Mesothelial cell of epicardium (in vitro differentiated cells): ENCODE measurements at places on chromosomes 2 and 18.

GRCh38 chr2:191571163-191571769, 106.7 kb upstream of the NABP1 start:
- no peak for DNase-seq

- DNase-seq = no peak
These were observed 50.4 kb downstream of the SLC4A1AP start for GRCh38 chr2:27714053-27714452.

DNA sequence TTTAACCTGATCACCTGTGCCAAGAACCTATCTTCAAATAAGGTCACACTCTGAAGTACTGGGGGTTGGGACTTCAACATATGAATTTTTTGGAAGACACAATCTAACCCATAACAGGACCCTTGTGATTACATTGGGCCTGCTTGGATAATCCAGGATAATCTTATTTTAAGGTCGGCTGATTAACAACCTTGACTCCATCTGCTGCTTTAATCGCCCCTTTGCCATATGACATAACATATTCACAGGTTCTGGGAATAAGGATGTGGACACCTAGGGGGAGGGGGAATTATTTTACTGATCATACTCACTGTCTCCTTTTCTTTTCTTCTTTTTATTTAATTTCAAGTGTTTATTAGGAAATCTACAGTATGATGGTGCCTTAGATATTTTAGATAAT, 34.8 kb downstream of the CDH20 start:
- no peak for DNase-seq

- DNase-seq = no peak
These were observed 2.0 kb downstream of the TMEM163 start for GRCh38 chr2:134716721-134717243.

DNA sequence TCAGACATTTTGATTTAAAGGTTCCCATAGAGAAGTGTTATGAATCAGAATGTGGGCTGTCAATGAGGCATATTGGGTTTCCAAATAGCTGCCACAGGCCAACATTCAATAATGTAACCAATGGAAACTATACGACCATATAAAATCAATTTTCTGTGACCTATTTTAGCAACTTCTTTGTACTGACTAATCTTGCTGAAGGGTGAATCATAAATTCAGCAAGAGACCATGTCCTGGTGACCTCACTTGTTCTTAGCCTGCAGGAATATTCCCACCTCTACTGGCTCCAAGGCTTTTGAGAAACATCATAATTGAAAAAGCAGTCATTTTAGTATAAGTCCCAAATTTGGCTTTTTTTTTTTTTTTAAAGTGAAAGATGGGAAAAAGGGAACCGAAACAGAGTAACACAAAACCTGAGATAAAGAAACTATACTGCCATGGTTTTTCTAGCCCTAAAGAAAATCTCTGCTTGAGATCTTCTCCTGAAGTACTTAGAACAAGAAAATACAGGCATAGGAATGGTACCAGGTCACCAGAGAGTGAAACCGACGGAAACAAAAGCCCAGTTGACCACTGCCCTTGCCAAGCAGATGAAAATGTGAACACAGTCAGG, 32.1 kb downstream of the PLEKHM3 start:
- DNase-seq = no peak

GRCh38 chr2:110655701-110656100, 22.2 kb downstream of the BUB1 start:
- DNase-seq = no peak

DNA sequence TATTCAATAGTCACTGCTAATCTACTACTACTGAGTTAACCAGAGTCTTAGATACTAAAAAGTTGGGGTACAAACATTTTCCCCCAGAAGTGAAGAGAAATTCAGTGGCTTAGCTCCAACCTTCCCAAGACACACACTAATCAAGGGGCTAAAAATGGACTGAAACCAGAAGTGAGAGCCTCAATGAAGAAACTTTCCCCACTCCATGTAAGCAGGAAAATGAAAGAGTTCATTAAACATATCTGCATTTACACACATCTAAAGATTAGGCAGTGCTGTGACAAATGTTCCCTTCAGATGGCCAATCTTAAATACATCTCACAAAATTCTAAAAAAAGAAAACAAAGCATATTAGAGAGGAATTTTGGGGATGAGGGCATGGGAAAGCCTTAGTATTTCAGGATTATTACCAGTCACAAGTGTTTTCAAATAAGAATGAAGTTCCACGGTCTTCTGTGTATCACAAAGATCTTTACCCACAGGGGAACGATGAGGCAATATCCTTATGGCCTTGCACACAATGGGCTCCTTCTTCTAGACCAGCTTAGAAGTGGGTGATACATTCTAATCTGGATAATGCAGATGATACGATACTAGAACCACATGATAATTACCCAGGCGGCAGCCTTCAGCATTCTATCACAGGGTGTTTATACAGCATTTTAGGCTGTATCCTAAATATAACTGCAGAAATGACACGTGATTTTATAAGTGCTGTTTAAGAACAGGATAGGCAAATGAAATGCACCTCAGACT, 17.1 kb downstream of the ANKRD44 start:
- no peak for DNase-seq

DNA sequence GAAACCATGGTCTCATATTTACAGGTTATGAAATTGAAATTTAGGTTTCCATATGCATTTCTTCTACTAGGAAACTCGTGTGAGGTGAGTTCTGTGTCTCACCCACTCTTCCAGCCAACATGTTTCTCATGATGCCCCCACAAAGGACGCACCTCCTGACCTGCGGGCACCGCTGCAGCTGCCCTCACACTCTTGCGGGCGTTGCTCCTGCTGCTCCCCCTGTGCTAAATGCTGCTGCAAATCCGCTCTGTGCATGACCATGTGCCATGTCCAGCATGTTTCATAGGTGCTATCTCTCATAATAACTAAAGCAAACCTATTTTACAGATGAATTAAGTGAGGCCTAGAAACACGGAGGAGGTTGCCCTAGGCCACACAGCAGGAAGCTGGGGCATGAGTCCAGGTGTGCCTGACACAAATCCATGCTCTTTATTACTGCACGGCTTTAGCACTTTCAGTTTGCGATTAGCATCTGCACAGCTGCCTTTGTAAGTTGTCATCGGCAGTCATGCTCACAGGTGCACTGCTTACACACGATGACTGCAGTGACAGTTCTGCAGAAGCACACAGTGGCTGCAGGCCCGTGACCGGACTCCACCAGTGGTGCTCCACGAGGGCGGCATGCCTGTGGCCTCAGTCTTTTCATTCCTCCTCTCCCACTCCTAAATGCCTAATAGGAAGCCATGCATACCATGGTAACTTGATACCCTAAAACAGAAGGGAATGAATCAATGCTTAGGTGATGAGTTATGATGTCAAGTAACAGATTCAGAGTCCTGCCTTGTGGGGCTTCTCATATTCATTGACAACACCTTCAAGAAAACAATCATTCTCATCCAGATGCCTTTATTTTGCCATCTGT, 14.9 kb upstream of the GALR1 start:
- no peak for DNase-seq

- DNase-seq = no peak
These were observed 27.6 kb upstream of the NEMP2 start for GRCh38 chr2:190562121-190562520.

GRCh38 chr2:203928849-203929248, 7.7 kb upstream of the ICOS start:
- no peak for DNase-seq

DNA sequence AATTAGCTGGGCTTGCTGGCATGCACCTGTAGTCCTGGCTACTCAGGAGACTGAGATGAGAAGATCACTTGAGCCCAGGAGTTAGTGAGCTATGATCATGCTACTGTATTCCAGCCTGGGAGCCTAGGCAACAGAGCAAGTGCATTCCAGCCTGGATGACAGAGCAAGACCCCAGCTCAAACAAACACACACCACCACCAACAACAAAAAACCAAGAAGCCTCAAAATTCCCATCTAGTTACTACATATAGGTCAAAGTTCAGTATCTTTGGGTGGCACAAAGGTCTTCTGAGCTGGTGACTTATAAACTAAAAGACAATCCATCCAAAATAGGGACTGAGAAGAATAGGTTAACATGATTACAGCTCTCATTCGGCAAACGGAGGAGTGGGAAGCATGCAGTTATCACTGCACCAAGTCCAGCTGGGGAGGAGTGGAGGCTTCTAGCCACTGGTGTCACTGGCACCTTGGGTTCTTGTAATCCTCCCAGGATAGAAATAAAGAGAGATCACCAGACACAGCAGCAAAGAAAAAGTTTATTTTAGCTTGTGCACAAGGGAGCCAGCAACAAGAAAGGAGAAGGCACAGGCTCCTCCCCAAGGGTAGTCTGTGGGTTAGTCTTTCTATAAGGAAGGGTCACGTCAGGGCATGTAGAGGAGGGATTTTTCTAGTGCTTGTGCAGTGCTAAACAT, 57.4 kb downstream of the SH2D6 start:
- no peak for DNase-seq

- no peak for DNase-seq
These were observed 233.7 kb downstream of the PRKCE start for GRCh38 chr2:45885171-45885621.

DNA sequence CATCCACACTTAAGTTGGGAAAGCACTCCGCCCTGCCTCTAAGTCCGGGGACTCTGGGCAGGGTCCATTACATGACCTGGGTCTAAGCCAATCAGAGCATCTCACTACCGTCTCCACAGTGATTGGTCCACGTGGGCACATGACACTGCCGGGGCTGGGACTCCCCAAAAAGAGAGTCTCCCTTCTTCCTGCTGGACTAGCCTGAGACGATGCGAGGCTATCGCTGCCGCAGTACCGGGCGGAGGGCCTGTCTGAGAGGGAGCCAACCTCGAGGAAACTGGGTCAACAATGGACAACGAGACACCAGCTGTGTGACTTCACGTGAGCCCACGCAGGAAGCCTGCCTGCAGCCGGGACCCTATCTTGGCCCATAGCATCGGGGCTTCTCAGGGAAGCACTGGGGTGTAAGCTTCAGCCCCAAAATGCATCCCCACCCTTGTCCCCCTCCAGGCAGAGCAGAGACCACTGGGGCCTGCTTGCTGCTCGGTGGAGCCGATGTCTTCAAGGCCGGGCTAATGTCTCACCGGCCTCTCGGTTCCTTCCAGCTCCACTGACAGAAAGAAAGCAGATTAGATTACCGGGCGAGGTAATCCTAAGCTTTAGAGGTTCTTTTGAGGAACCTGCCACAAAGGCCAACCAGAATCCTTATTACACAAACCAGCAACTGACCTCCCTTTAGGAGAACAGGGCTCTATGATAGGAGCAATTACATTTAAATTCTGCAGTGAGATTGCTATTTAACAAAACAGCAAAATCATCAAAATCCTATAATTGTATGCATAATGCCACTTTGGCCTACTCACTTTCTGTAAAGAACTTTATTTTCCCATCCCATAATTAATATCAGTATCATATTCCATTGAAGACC, 21.3 kb upstream of the COPS8 start:
- no peak for DNase-seq

- peak; percentile 23 for DNase-seq
These were observed 493 bp downstream of the FN1 start for GRCh38 chr2:215435280-215435869.

- DNase-seq = no peak
These were observed 12.1 kb upstream of the ITGA6 start for GRCh38 chr2:172415157-172415864.

DNA sequence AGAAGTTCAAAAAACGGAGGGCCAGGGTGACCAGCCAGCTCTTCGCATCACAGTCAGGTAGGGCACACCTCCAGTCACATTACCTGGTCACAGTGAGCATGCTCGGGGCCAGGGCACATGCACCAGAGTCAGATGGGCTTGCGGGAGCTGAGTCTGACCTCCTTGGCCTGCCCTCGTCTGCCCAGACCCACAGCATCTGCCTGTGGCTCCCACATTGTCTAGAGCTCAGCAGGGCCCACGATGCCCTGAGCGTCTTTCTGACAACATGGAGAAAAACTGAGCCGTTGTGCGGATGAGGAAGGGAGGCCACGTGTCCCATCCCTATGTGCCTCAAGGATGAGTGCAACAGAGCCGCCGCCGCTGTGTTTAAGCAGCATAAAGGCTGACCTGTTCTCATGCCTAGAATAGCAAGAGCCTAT, 37.6 kb downstream of the CRACDL start:
- peak; percentile 27 for DNase-seq

DNA sequence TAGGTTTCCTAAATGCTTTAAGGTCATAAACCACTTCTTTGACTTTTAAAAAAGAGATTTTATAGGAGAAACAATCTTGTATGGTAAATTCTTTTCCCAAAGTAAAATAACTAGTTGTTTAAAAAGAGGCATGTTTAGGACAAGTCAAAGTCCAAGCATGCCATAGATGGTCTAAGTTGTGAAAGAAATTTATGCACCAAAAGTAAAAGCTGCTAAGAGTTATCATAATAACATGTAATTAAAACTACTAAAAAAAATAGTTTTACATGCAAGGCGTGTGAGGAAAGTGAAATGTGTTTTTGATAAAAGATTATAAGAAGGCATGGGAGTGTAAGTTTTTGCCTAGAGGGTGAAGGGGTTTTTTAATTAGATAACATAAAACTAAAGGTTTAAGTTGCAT, 22.5 kb downstream of the FAM210A start:
- DNase-seq = no peak

- DNase-seq = no peak
These were observed 8.9 kb upstream of the PGAP1 start for GRCh38 chr2:196935432-196935831.

- no peak for DNase-seq
These were observed 468.3 kb upstream of the GYPC start for GRCh38 chr2:126187668-126188067.

- DNase-seq = no peak
These were observed 773.0 kb downstream of the CPS1 start for GRCh38 chr2:211329421-211329820.
